Stimulated activated memory B cell treated with anti-CD40 and anti-IgM and Interleukin-4, amounts not matched to agents 10 μg/mL and 1 μg/mL and 100 μg/mL, for 72 hours (primary cell): ENCODE measurements at places on chromosomes 1 and 21.

DNA sequence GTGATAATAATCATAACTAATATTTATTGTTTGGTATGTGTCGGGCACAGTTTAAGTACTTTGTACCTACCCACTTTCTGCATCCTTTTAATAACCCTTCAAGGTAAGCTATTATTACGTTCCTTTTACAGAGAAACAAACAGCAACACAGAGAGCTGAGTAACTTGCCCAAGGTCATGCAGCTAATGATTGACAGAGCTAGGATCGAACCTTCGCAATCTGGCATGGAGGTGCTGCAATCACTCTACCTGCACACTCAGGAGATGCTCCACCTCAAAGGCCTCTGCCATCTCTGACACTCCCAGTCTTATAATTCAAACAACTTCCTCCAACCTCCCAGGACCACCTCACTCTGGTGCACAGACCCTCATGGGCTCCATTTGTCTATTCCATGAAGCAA, 137.2 kb downstream of the DMRTA2 start:
- no peaks in the 10 kb centered on the region for H3K36me3 ChIP-seq
- no peak overlapping the region for H3K27ac ChIP-seq
- ATAC-seq, result no peak
- no peaks in the 10 kb centered on the region for H3K4me1 ChIP-seq
- no peak overlapping the region for H3K4me3 ChIP-seq
- peaks cover 41% of the 10 kb centered on the region for H3K27me3 ChIP-seq

GRCh38 chr1:62181532-62181931, 13.1 kb upstream of the L1TD1 start:
- H3K27me3 ChIP-seq, result no peaks in the 10 kb centered on the region
- no peak for ATAC-seq
- no peak overlapping the region for H3K27ac ChIP-seq

- no peak overlapping the region for H3K4me3 ChIP-seq
- ATAC-seq, result no peak
- peaks cover 28% of the 10 kb centered on the region for H3K36me3 ChIP-seq
- H3K27ac ChIP-seq, result no peak overlapping the region
- H3K4me1 ChIP-seq, result peaks cover 17% of the 10 kb centered on the region
Observed at GRCh38 chr1:43938892-43939587, 5.4 kb downstream of the ARTN start.

DNA sequence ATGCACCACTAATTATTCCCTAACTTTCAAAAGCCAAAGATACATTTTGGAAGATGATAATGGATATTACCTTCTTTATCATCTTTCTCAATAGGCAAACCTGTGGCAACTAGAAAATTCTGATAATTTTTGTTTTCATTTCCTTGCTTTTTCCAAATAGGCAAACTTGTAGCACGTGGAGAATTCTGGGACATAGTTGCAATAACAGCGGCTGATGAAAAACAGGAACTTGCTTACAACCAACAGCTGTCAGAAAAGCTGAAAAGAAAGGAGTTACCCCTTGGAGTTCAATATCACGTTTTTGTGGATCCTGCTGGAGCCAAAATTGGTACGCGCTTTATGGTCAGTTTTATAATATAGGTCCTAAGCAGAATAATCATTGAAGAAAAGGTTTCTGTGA, 1.5 kb downstream of the FPGT start:
- ATAC-seq, result no peak
- H3K4me3 ChIP-seq, result no peak overlapping the region
- peaks cover 4% of the 10 kb centered on the region for H3K36me3 ChIP-seq
- H3K27ac ChIP-seq, result no peak overlapping the region

DNA sequence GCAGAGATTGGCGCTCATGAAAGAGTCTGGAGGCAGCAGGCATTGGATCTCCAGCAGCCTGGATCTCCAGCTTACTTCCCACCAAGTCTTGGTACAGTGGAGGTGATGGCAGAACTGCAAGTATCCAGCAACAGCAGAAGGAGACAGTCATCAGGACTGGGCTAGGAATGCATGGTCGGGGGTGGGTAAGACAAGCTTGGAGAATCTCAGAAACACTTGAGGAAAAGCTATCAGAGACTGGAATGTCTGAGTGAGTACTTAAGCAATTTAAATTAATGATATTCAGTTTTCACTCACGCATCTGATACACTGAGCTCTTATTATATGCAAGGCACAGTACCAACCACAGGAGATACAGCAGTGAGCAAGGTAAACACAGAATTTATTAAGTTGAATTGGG, 9.8 kb downstream of the TMEM35B start:
- peaks cover 14% of the 10 kb centered on the region for H3K4me1 ChIP-seq
- H3K4me3 ChIP-seq, result no peak overlapping the region
- no peak overlapping the region for H3K27ac ChIP-seq
- H3K27me3 ChIP-seq, result no peaks in the 10 kb centered on the region
- peaks cover 25% of the 10 kb centered on the region for H3K36me3 ChIP-seq
- no peak for ATAC-seq

- no peak overlapping the region for H3K4me3 ChIP-seq
- no peak for ATAC-seq
- peaks cover 88% of the 10 kb centered on the region for H3K27me3 ChIP-seq
- H3K36me3 ChIP-seq, result no peaks in the 10 kb centered on the region
Observed at GRCh38 chr21:42121794-42122193, 50.7 kb downstream of the UMODL1 start.

- H3K27ac ChIP-seq, result no peak overlapping the region
- H3K4me1 ChIP-seq, result peaks cover 14% of the 10 kb centered on the region
- no peak overlapping the region for H3K4me3 ChIP-seq
- ATAC-seq, result no peak
Observed at GRCh38 chr1:76259270-76259669, 184.7 kb downstream of the ST6GALNAC3 start.

- H3K36me3 ChIP-seq, result peaks cover 6% of the 10 kb centered on the region
- H3K4me1 ChIP-seq, result peaks cover 25% of the 10 kb centered on the region
- no peak overlapping the region for H3K27ac ChIP-seq
- ATAC-seq, result no peak
- H3K4me3 ChIP-seq, result no peak overlapping the region
- peaks cover 26% of the 10 kb centered on the region for H3K27me3 ChIP-seq
Observed at GRCh38 chr1:183075861-183076260, 52.6 kb downstream of the LAMC1 start.

DNA sequence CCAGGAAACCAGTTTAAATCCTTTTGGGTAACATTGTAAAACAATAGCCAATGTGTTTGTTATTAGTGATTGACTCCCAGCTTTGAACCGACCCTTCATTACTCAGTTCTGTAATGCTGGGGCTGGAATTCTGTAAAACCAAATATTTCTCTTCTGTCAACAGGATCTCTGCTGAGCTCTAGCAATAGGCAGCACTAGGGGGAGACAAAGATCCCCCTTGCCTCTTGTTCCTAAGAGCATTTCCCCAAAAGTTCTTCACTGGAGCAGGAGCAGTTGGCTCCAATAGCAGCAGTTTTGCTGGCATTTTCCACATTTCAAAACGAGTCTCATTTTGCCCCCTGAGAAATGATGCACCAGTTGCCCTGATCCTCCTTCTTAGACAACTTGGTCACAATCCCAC, 1671.1 kb downstream of the MRPL39 start:
- H3K27ac ChIP-seq, result peak overlapping the region; percentile 67
- H3K36me3 ChIP-seq, result no peaks in the 10 kb centered on the region
- ATAC-seq, result no peak
- H3K4me3 ChIP-seq, result no peak overlapping the region
- no peaks in the 10 kb centered on the region for H3K27me3 ChIP-seq

- H3K4me3 ChIP-seq, result peak overlapping the region; percentile 4
- H3K27ac ChIP-seq, result peak overlapping the region; percentile 80
- peaks cover 74% of the 10 kb centered on the region for H3K4me1 ChIP-seq
- no peaks in the 10 kb centered on the region for H3K27me3 ChIP-seq
- H3K36me3 ChIP-seq, result peaks cover 6% of the 10 kb centered on the region
Observed at GRCh38 chr1:117665556-117666270, 59.9 kb downstream of the TENT5C start.

- peaks cover 38% of the 10 kb centered on the region for H3K4me1 ChIP-seq
- no peak for ATAC-seq
- peaks cover 66% of the 10 kb centered on the region for H3K27me3 ChIP-seq
- H3K4me3 ChIP-seq, result peak overlapping the region; percentile 74
- H3K27ac ChIP-seq, result no peak overlapping the region
Observed at GRCh38 chr1:109396871-109397580, 692 bp downstream of the SORT1 start.

- no peak overlapping the region for H3K27ac ChIP-seq
- H3K27me3 ChIP-seq, result peaks cover 3% of the 10 kb centered on the region
- no peak overlapping the region for H3K4me3 ChIP-seq
- no peak for ATAC-seq
- no peaks in the 10 kb centered on the region for H3K4me1 ChIP-seq
Observed at GRCh38 chr1:91741301-91741700, 144.7 kb downstream of the TGFBR3 start.

- no peak overlapping the region for H3K27ac ChIP-seq
- H3K36me3 ChIP-seq, result no peaks in the 10 kb centered on the region
- no peak overlapping the region for H3K4me3 ChIP-seq
- no peaks in the 10 kb centered on the region for H3K4me1 ChIP-seq
Observed at GRCh38 chr1:187665483-187665882, 836.7 kb downstream of the PLA2G4A start.
